ENCODE measurements at places on chromosomes 2 and 18. TPM values are rescaled to one million over a fixed set of nuclear protein-coding genes. Genes with fewer than 3 reads are reported as not detected.

The MYO5B gene
- 114 TPM for total RNA-seq

The PAIP2B gene
- 2.9 TPM for total RNA-seq

The LPIN2 gene
- 20.0 TPM for total RNA-seq

DNA sequence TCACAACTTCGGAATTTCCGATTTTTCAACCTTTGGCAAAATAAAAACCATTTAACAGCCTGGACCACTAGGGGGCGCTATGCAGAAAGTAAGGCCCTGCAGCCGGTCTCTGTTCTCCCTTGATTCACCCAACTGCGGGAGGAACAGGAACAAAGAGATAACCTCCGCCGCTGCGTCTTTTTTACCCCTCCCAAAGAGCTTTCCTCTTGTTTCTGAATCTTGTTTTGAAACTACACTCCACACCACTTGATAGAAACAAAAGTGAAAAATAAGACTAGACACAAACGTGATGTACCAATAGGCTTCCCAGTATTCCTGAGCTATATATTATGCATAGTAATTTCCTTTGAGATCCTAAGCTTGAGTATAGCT lies 231.2 kb downstream of the MYO3B start:
- DNase-seq: peak; percentile 18

DNA sequence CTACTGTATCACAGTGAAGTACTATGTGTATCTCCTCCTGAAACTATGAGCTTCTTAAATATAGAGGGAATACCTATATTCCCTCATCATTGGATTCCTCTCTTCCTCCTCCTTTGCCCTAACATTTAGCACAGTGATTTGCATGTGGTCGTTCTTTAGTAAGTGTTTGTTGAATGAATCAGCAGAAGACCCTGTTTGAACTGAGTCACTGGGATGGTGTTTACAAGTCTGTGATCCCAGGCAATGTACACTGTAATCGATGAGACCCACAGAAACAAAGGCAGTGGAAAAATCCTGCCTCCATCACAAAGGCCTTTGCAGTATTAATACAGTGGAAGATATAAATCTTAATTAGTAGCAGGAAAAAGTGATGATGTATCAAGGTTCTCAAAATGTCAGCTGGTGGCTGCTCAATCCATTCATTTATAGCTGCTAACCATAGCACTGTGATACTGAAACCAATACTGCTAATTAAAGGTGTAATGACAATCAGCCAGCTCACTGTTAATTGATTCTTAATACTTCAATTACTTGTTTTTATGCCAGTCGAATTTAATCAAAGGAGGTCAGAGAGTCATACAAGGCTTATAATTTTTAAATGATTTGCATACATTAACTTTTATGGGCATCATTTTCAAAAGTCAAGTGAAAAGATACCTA lies 20.8 kb upstream of the MYO3B start:
- DNase-seq: peak; percentile 61

DNA sequence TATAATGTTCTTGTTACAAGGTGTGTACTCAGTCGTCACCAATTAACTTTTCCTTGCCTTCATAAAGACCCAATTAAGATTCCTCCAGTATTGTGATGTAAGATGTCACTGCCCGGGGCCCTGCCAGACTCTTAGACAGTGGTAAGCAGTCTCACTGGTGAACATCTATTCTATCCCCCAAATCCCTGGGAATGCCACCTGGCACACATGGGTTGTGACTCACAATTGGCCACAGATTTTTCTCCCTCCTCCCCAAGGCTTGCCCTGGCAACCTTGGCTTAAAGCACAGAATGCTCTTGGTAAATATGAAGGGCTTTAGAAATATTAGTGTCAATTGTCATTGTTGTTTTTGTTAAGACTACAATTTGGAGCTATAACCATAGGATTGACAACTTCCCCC lies 287.9 kb downstream of the ETAA1 start:
- no peak for DNase-seq

DNA sequence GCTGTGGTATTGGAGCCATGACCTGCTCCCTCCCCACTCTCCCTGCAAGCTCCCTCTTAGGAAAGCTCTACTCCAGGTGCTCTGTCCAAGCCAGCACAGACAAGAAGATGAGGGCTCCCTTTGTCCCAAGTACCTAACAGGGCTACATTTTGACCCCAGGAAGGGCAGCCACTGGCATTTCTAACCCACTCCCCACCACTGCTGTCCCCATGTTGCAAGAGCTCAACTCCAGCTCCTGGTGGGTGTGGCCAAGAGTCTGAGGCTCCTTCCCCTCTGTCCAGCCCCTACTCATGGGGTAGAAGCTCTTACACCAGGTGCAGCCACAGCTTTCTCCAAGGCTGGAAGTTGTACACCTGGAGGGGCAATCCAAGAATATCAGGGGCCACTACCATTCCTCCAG lies 127.0 kb upstream of the NPAS2 start:
- no peak for DNase-seq

- no peak for DNase-seq
Measured at GRCh38 chr2:41922177-41922576, 125.6 kb upstream of the PKDCC start.

DNA sequence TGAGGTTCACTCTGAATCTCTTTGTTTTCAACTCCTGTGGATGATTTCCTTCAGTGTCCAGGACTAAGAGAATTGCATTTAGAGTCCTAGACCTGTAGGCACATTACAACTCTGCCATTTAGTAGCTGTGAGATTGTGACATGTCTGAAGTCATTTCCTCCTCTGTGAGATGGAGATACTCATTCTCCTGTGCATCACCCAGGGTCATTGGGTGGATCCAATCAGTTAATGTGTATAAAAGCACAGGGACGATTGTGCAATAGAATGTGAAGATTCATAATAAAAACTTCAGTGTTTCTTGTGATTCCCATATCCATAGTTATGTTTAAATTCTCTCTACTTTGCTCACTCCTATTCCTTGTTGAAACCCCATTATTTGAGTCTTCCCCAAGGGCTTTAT lies 113.6 kb downstream of the DIS3L2 start:
- DNase-seq: no peak

GRCh38 chr2:102618452-102619413 lies 620 bp upstream of the SLC9A2 start:
- DNase-seq: no peak

- no peak for DNase-seq
Measured at GRCh38 chr2:156600196-156600595, 164.0 kb downstream of the GPD2 start.

GRCh38 chr2:175475130-175475529 lies 293.6 kb upstream of the ATP5MC3 start:
- no peak for DNase-seq
